ENCODE measurements at places on chromosomes 6 and 20.
A peak's percentile ranks its signal among the peaks of the same experiment; 100 is the strongest.

DNA sequence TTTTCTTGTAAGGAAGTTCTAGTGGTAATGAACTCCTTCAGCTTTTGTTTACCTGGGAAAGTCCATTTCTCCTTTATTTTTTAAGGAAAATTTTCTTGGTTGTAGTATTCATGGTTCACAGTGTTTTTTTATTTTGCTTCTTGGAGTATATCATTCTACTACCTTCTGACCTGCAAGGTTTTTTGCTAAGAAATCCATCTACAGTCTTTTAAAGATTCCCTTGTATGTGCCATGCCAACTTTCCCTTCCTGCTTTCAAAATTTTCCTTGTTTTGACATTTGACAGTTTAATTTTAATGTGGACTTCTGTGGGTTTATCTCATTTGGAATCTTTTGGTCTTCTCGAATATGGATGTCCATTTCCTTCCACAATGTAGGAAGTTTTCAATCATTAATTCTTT, 855.6 kb downstream of the TBC1D32 start:
- no peak for DNase-seq

DNA sequence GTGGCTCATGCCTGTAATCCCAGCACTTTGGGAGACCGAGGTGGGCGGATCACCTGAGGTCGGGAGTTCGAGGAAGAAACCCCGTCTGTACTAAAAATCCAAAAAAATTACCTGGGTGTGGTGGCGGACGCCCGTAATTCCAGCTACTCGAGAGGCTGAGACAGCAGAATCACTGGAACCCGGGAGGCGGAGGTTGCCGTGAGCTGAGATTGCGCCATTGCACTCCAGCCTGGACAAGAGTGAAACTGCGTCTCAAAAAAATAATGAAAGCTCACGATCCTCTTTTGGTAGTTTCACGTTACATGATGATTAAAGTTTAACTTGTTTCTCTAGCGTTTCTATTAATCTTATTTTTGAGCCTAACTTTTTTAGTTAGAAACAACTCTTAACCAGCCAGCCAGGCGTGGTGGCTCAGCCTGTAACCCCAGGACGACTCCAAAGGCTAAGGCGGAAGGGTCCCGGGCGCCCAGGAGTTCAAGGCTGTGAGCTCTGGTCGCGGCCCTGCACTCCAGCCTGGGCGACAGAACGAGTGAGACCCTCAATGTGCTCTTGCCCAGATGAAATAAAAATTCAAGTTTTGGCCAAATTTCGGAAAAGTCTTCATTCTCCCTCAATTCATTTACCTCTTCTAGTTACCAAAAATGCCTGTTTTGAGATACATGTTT, 1.2 kb upstream of the WRNIP1 start:
- DNase-seq = peak; percentile 79

DNA sequence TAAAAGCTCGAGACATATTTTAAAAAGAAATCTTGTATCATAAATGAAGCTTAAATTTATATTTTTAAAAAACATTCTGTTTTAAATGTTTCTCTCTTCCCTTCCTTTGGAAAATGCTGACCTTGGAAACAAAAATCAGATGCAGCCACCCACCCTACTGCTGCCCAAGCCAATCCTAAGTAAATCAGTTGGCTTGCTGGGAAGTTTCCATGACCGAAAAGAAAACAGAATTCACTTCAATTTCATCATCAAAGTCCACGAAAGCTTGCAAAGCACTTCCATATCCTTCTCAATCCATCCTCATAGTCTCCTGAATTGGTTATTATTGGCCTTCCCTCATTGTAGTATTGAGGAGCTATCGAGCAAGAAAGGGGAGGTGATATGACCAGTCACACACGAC, 80.1 kb downstream of the PLCG1 start:
- DNase-seq = no peak

GRCh38 chr6:2942914-2943563, 28.3 kb downstream of the SERPINB6 start:
- DNase-seq = peak; percentile 87

- DNase-seq = no peak
These were observed 104.6 kb upstream of the CDYL start for GRCh38 chr6:4671587-4672115.

- no peak for DNase-seq
These were observed 31.9 kb downstream of the ZNF184 start for GRCh38 chr6:27441001-27441400.

DNA sequence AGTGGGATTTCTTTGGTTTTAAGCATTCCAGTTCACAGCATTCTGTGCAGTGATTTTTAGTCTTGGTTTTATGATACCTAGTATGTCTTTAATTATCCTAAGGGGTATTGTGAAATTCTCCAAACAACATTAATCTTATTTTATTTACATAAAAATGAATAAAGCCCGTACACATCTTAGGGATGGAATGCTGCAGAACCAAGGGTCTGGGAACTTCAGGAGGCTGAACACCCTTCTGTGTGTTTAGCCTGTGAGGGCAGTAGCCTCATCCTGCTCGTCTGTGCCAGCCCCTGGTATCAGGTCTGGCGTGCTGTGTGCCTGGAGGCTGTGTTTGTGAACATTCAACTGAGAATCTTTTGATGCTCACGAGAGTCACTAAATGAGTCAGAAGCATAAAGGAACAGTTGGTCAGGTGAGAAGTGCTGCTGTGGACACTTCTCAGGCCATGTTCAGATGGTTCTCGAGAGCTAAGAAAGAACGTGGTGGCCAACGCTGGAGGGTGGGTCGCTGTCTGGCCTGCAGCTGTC, 25.2 kb upstream of the C20orf204 start:
- DNase-seq = no peak

DNA sequence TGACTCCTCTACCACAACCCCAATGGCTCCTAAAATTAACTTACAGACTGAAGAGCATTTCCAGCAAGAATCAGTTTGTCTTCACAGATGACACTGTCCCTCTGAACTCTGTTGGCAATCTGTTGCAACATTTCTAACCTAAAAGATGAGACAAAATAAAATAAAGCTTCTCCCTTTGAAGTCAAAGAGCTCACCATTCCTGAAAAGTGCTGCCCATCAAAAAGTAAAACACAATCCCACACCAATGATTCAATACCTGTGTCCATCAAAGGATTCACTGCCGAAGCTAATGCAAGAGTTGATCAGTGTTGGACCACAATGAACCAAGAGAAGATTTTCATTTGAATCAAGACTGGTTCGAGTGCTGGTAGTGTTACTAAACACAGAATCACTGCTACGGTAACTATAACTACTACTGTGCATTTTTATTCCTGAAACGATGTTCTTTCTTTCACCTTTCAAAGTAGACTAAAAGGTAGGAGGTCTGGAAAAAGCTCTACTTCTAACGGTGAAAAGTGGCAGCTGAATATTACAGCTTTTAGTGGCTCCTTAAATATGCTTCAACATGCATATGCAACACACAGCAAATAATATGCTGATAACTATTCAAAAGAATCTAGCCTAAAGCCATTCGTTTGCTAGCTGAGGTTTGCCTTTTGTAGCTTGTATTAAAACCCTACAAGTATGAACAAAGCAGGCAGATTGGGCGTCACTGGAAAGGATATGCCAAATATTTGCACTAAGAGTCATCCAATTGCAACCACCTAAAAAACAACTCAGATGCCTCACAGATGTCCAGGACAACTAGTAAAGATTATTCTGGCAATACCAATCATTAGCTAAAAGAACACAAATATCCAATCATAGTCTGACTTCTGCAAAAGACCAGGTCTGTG, at the start of gene DST:
Gene DST, minus strand, starts transcription at position 524 of the 896 bp plus-strand sequence.
- DNase-seq = peak; percentile 73

GRCh38 chr6:149488815-149489214, 4.0 kb upstream of the ZC3H12D start:
- DNase-seq = peak; percentile 71

DNA sequence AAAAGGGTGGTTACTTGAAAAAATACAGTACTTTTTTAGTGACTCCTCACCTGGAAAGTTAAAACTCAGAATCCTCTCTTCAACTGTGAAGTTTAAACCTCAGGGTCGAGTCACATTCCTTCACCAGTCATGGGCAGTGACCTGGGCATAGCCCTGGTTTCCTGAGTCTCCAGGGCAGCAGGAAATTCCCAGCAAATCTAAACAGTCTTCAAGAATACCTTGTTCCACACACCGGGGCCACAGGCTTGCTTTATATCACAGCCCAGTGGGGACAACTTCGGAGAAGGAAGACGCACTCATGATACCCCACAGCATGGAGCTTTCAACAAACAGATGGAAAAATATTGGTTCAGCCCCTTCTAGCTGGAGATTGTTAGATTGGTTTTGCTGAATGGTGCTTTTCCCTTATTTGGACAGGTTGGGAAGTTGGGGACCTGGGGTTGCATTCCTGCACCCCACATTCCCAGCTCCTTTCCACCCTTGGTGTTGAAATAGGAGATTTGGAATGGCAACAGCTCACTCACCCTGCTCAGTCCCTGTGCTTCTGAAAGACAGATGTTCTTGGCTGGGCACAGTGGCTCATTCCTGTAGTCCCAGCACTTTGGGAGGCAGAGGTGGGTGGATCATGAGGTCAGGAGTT, 113.0 kb upstream of the TMEM170B start:
- no peak for DNase-seq

GRCh38 chr6:149216459-149216858, 101.1 kb upstream of the TAB2 start:
- no peak for DNase-seq

DNA sequence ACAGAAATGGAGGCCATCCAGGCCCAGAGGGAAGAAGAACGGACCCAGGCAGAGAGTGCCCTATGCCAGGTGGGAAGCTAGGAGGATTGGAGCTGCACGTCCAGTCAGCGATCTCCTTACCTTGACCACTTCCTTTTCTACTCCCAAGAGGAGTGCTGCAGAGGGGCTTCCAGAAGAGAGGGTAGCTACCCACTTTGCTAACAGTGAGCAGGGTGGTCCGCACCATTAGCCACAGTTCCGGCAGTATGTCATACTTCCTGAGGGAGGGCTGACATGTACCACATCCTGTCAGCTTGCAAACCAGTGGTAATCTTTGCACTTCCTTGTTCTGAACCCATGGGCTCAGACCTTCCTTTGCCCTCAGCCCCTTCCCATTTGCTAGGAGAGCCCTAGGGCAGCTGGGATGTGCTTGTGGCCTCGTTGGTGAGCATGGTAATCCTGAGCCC, 35.4 kb downstream of the CEP250 start:
- DNase-seq = no peak

GRCh38 chr20:58918621-58919020, 62.4 kb upstream of the NELFCD start:
- no peak for DNase-seq

GRCh38 chr6:125945378-125946141, 11.0 kb upstream of the HINT3 start:
- no peak for DNase-seq

DNA sequence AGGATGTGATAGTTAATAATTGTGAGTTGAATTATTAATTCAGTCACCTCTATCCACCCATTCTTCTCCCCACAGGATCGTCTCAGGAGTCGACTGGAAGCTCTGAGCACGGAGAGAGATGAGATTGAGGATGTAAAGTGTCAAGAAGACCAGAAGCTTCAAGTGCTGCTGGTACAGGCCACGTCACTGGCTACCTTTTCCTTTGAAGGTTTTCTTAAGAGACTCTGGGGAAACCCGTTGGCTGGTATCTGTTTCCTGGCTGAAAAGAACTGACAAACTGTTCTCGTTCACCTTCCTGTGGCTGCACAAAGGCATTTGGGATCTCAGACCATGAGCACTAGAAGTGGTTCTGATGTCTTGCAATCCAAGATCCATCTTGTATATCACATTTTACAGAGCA, 3.8 kb downstream of the TRIM15 start:
- no peak for DNase-seq

DNA sequence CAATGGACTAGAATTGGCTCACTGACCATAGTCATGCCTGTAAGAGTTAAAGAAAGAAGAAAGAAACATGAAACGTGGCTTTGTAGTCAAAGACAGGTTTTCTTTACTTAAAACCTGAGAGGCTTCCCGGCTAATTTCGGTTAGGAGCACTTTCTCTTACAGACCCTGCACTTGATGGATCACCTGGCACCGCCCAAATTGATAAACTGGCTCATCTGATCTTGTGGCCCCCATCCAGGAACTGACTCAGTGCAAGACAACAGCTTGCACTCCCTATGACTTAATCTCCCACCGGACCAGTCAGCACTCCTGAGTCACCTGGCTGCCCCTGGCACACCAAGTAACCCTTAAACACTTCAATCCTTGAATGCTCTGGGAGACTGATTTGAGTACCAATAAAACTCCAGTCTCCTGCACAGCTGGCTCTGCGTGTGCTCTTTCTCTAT, 12.3 kb downstream of the TMEM14B start:
- DNase-seq = peak; percentile 16

GRCh38 chr6:116127771-116128493, 2.0 kb upstream of the COL10A1 start:
- DNase-seq = no peak

DNA sequence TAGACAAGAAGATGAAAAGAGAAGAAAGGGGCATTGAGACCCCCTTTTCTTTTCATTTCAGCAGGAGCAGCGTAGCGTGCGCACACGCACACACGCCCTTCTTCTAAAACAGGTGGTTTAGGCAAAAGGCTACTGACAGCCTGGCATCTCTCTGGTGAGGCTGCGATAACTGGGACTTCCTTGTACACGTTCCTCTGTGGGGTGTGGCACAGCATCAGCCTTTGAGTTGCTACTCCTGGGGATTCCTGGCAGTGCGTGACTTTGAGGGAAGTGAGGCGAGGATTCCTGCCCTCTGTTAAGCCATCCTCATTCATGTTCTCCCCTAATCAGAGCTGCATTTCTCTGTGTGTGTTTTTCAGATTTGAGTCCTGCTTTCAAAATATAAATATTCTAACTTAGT, 94.7 kb downstream of the TMEM170B start:
- no peak for DNase-seq

- DNase-seq = no peak
These were observed 2.6 kb downstream of the HCRTR2 start for GRCh38 chr6:55176958-55177357.

DNA sequence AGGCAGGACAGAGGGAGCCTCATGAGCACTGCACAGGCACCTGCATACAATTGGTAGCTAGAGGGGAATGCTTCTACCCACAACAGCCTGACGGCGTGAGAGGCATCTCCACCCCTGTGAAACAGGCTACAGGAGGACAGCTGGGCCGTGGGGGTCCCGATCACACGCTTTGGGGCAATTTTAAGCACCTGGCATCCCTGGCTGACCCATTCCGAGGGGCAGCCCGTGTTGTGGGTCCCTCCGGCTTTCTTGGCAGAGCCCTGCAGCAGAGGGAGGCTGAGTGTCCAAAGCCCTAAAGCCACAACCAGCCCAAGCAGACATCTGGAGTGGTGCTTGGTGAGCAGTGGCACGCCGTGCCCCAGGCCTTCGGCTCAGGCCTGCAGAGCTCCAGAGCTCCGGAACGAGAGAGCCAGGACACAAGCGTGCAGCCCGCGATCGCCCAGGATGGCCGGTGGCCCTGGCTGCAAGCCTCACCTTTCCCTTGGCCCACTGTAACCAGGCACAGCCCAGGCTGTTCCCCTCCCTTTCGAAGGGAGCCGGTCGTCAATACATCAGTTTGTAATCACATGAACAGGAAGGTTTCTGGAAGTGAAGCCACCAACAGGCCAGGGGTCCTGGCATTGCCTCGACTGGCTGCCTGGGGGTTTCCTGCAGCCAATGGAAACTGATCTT, 81.4 kb downstream of the DLL1 start:
- DNase-seq = no peak

All from DMS53 (cell line).